ENCODE measurements at places on chromosomes 12 and 14.

DNA sequence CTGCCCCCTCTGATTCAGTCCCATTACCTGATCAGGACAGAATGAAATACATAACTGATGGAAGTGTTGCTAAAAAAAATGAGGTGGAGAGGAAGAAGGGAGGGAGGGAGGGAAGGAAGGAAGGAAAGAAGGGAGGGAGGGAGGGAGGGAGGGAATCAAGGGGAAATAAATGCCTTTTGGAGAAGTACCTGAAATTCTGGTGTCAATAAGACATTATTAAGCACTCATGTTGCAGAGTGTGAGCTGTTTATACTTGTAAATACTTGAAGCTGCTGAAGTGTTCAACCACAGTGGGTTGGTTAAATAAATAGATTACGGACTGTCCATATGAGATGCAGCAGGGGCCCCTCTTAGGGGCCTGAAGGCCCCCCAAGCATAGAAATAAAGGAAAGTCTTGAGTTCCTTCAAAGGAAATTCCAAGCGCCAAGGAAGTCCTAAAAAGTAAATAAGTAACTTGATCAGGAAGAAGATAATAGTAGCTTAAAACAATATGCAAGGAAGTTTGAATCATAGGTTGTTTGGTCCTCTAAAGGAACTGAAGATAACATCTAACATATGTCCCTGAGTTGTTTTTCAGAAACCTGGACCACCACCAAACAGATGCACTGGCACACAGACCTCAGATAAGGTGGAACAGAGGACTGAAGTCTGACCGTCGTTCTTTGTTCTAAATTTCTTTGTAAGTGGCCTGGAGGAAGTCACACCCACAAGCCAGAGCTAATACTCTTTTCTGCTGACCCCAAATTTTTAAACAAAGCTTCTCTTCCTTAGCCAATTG, 110.8 kb downstream of the SEC23A start:
- DNase-seq, result no peak

- DNase-seq, result no peak
These were observed 61.0 kb downstream of the SUSD6 start for GRCh38 chr14:69672356-69672755.

- no peak for DNase-seq
These were observed 142.4 kb downstream of the ZFP36L1 start for GRCh38 chr14:68650404-68650994.

- DNase-seq, result no peak
These were observed 174.9 kb downstream of the FOXN3 start for GRCh38 chr14:89241934-89242651.

DNA sequence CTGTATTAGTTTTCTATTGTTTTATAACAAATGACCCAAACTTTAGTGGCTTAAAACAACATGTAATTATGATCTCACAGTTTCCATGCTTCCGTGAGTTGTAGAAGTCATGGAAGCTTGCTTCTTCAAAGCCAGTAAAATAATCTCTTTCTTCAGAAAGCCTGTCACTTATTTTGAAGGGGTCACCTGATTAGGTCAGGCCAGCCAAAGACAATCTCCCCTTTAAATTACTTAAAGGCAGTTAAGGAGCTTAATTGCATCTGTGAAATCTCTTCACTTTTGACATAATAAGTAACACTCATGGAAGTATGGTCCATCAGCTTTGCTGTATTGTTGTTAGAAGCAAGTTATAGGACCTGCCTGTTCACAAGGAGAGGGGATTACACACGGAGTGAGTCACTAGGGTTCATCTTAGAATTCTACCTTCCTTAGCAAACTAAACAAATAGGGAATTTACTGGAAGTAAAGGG, 89.8 kb downstream of the FAR2 start:
- peak; percentile 69 for DNase-seq

- no peak for DNase-seq
These were observed 6.0 kb downstream of the HDAC7 start for GRCh38 chr12:47813511-47814196.

GRCh38 chr12:15599266-15600037, 189.7 kb downstream of the EPS8 start:
- DNase-seq, result peak; percentile 65

DNA sequence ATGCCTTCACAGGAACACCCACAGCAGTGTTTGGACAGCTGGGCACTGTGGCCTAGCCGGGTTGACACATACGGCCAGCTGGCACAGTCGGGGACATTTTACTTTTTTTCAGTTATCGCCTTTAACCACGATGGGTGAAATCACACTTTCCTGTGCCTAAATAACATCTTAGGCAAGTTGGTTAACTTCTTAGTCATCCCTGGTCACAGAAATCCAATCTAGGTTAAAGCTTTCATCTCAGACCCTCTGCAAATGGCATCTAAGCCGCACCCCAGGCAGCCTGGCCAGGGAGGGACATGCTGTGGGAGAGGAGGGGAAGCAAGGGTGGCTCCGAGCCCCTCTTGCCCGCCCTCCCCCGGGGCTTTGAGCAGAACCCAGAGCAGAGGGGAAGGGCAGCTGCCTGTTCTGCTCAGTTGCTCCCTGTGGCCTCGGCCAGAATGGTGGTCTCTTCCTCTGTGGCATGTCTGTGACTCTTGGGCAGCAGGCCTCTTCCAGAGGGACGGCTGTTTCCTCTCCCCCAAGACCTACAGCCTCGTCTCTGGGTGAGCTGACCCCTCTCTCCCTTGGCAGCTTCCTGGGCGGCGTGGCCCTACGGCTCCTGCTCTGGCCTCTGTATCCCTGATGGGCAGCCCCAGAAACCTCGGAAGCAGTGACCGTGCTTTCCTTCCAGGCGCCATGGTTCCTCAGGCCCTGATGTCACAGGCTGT, 85.4 kb upstream of the DYNC1H1 start:
- no peak for DNase-seq

DNA sequence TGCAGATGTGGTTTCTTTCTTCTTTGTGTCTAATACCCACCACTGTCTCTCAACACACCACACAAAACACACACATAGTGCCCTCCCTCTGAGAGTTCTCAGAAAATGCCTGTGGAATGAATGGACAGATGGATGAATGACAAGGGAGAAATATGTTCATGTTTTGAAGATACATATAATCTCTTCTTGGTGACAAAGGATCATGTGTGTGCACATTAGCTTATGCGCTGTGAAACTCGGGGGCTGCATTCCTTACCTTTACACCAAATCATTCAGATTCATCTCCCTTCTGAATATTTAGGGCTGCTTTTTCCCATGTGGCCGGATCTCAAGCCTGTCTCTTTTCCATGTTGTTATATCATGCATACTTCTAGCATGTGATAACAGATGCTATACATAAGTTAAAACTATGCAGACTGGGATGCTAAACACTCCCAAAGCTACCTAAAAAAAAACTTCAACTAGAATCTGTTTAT, 111.4 kb downstream of the EPS8 start:
- no peak for DNase-seq

GRCh38 chr14:21204167-21205025, 48.5 kb upstream of the OR5AU1 start:
- no peak for DNase-seq

DNA sequence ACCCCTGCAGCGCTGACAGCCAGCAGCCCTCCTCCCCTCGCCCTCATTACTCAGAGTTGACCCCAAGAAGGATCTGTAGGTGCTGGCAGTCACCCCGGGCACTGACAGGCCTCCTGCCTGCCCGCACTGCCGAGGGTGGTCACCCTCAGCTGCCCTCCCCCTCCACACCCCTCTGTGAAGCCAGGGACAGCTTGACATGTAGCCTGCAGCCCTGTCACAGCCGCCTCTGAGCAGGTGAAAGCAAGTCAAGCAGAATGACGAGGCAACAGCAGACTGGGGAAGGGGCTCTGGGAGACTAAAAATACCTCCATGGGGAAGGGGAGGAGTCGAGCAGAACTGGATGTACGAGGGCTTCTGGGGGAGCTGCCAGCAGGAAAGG, 178.1 kb downstream of the DPF3 start:
- DNase-seq, result no peak

DNA sequence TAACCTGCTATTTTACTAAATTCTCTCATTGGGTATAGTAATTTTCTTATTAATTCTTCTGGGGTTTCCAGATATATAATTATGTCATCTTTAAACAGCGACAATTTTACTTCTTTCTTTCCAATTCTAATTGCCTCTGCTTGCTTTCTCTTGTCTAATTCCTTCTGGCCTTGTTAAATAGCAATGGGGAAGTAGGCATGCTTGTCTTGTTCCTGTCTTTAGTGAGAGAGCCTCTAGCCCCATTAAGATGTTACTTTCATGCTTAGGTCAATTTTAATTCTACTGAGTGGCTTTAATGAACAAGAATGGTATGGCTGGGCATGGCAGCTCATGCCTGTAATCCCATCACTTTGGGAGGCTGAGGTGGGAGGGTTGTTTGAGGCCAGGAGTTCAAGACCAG, 31.7 kb downstream of the LRTM2 start:
- no peak for DNase-seq

DNA sequence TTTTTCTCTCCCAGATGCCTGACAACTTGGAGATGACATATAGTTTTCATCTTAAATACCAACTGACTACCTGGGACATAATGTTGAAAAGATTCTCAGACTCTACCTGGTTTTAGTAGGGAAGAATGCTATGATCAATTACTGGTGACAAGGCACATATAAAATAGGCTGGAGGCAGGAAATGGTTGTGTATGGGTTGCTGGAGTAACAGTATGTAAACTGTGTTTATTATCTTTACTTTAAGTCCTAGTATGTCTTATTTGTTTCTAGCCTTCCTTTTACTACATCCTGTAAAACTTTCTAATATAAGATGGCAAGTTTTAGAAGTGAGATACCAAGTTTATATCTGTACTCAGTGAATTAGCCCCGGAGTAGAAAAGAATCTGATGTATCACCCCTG, 98.1 kb downstream of the NUBPL start:
- DNase-seq, result no peak

GRCh38 chr12:15679151-15679550, 110.0 kb downstream of the EPS8 start:
- DNase-seq, result no peak

DNA sequence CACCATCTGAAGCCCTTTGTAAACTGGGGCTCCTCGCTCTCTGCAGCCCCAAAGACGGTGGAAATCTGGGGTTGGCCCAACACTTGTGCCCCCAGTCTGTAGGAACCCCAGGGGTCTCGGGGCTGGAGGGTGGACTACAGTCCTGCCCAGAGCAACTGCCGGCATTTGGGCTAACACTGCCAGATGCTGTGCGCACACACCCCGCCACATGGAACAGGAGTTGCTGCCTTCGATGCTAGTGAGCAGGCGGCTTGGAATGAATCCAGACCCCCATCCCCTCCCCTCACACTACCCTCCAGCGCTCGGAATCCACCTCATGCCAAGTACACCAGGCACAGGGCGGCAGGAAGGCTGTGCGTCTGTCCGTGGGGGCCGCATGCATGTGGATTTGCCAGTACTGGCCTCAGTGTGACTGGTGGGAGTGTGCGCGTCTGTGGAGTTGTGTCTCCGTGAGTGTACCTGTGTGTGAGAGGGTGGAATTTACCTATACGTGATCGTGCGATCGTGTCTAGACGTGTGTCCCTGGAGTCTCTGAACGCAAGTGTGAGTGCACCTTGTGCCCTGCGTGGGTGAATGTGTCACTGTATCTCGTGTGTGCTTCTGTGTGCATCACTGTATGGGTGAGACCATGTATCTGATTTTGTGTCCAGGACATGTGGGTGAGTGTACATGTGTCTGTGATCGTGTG, 5.1 kb downstream of the LHX5 start:
- DNase-seq, result no peak

GRCh38 chr14:70788898-70789297, 20.4 kb downstream of the MAP3K9 start:
- no peak for DNase-seq

Data from epithelial cell of proximal tubule (primary cell).